ENCODE measurements at places on chromosomes 1 and 21.

- no peak for DNase-seq
Observed at GRCh38 chr1:118151312-118151937, 33.6 kb downstream of the SPAG17 start.

- peak; percentile 26 for DNase-seq
Observed at GRCh38 chr1:182235952-182236650, 155.5 kb downstream of the GLUL start.

GRCh38 chr1:30886710-30887428 is 21.7 kb downstream of the SDC3 start:
- DNase-seq, result no peak

DNA sequence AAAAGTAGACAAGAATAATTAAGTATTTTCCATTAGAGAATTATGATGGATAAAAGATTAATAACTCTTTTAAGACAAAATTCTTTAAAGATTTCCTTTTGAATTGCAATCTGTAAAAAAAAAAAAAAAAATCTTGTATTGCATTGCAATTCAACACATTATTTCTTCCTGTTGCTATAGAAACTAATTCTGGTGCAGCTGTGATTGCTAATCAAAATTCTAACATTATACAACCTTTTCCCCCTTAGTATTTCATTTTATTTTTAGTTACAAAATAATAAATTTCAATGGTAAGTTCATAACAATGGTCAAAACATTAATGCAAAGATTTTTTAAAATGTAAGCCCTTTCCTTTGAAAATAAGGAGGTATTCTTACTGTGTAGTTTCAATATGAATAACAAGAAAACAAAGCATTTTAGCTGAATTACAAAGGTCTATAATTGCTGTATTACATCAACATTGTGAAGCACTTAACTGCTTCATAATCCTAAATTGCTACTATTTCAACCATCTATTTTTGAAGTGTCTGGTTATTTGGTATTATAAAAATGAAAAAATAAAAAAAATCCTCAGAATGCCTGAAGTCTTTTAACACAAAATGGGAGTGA is 135.0 kb downstream of the SYT14 start:
- no peak for DNase-seq

- no peak for DNase-seq
Observed at GRCh38 chr1:177130451-177130945, 34.0 kb downstream of the ASTN1 start.

DNA sequence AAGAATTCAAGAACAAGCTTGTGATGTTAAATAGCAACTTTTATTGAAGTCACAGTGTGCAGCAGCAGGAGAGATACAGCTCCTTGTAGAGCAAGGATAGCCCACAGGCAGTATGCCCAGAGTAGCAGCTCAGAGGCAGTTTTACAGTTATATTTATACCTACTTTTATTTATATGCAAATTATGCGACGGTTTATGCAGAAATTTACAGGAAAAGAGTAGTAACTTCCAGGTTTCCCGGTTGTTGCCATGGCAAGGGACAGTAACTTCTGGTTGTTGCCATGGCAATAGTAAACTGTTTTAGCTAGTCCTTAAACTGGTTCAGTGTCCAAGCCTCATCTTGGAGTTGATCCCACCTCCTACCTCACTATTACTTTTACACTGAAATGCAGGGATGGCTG is 344.6 kb upstream of the LYPLAL1 start:
- DNase-seq, result no peak

GRCh38 chr1:185787238-185787637 is 53.0 kb downstream of the HMCN1 start:
- DNase-seq, result no peak

DNA sequence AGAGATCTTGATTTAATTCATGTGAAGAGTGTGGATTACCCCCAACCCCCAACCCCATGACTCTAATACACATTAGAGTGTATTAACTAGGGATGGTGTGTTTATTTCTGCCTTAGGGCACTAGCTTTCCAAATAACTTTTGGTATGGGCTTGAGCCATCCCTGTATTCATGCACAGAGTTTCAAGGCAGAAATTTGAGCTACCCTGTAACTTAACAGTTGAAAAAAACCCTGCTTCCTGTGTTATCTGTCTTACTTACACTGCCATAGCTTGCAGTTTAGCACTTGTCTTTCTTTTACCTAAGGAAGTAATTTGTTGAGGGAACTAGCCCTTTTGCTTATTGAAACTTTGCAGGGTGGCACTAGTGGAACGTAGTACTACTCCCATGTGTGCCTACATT is 6.3 kb downstream of the SRSF11 start:
- DNase-seq, result no peak

DNA sequence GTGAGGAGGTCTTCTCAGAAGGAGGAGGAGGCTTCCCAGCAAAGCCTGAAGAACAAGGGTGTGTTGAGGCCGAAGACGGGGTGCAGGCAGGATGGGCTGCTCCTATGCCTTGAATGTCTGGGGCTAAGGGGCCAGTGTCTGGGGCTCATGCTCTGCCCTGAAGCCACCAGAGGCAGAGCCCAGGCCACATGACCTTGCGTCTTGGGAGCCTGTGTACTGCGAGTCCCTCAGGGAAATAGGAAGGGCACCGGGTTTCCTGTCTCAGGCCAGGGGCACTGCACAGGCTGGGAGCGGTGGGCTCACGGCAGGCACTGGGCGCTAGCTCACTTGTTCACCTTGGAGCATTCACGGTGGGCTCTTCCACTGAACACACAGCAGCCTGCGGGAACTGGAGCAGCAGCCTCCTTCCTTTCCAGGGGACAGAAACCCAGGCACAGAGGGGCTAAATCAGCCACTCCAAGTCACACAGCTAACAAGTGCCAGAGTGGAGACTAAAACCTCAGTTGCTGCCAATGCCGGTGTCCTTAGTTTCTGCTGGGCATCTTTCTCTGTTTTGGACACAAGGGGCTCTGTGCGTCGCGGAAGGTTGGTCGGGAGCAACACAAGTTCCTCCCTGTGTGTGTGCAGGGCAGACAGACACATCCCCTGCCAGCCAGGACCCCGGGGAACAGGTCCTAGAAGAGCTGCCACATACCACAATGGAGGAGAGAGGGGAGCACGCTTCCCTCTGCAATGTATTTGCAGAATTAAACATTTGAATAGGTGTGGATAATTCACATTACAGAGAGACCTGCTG is 104.8 kb upstream of the C1orf174 start:
- DNase-seq, result no peak

DNA sequence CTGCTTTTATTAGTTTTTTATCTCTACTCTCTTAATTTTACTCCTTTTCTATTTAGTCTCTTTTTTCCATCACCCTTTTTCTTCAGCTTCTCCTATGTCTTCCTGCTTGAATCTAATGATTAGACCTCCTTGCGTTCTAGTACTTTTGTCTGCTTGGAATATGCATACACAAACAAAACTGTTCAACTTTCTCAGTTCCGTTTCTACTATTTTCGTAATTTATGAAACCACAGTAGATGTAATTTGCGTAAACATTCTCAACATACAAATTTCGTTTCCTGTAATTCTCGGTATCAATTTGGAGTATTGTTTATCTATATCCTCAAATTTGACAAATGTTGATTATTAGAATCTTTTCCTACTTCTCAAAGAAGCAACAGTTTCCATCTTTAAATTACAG is 772.5 kb downstream of the USP25 start:
- DNase-seq, result no peak

DNA sequence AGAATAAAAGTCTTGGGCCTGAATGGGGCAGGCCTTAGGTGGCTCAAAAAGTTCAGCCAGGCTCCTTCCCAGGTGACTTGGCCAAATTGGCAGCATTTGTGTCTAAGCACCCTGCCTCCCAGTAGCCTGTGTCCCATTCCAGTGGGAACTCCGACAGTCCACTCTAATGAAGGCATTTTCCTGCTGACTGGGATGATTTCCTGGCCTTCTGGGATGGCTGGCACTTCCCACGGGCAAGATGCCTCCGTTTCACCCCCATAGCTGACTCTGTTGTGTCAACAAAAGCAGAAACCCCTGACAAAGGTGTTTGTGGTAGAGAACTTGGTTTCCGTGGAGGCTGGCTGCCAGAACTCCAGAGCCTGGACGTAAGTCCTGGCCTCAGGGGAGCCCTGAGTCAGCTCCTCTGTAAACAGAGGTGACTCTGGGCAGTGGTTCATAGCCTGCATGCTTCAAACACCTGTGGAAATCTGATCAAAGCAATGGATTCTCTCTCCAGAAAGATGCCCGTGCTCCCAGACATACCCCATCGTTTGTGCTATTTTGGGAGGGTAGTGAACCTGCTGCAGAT is 36.6 kb downstream of the WNT3A start:
- no peak for DNase-seq

GRCh38 chr1:225944951-225945350 is 3.9 kb upstream of the LEFTY2 start:
- DNase-seq, result no peak

GRCh38 chr1:234256359-234256758 is 116.9 kb upstream of the COA6 start:
- DNase-seq, result no peak

- DNase-seq, result peak; percentile 62
Observed at GRCh38 chr1:229342656-229343569, at the start of gene CCSAP. Gene CCSAP (minus strand): TSS chr1:229343047. CDS start chr1:229342465, 582 bp downstream.

DNA sequence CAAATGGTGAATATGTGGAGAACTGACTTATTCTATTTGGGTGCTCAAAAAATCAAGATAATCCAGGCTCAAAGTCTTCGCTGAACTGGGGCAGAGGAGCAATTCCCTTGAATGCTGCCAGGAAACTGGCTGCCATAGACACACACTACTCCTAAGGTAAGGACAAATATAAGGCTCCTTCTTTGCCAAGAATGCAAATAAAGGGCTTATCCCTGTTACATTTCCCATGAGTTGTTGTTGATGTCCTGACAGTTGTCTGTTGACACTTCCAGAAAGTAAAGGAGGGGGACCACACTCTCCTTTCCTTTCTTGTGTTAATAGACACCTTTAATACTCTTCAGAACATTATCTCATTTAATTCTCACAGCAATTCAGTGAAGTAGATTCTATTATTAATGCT is 212.2 kb upstream of the PTBP2 start:
- DNase-seq, result no peak

- DNase-seq, result peak; percentile 59
Observed at GRCh38 chr1:32242341-32242851, 4.6 kb upstream of the FAM167B start.

DNA sequence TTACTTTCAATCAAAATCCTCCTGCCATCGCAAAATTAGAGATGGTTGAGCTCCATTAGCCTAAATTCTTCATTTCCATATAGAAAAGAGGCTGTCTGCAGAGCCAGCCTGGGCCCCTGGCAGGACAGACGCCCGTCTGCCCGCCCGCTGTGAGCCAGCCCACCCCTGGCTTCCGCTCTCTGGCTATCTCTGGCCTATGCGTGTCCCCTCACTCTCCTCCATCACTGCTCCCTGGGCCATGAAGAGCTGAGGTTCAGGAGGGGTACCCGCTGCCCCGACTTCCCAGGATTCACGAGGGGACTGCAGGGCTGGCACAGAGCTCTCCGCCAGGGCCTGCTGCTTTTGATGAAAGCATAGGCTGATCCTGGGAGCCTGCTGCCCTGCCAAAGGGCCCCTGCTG is 117.6 kb downstream of the CASZ1 start:
- no peak for DNase-seq

GRCh38 chr1:236516929-236517704 is 6.7 kb upstream of the LGALS8 start:
- no peak for DNase-seq

DNA sequence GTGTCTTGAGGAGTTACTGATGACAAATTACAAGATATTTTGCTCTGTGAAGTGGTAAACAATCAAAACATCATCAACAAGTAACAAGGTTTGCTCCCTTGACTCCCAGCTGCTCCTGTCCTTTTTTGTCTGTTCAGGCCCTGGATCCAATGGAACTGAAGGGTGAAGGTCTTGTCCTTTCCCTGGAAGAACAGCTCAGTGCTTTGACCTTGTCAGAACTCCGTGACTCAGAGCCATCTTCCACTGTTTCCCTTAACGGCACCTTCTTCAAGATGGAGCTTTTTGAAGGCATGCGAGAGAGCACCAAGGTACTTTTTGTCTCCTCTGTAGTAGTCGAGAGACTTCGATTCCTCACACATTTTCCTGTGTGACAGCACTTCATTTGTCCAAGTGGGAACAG is 29.0 kb downstream of the TRIM45 start:
- no peak for DNase-seq

GRCh38 chr21:44425307-44425894 is 29.9 kb upstream of the LRRC3 start:
- DNase-seq, result peak; percentile 10

GRCh38 chr1:200795156-200795555 is 56.5 kb downstream of the CAMSAP2 start:
- DNase-seq, result no peak

GRCh38 chr1:222631611-222632208 is 13.8 kb downstream of the MIA3 start:
- DNase-seq, result no peak

DNA sequence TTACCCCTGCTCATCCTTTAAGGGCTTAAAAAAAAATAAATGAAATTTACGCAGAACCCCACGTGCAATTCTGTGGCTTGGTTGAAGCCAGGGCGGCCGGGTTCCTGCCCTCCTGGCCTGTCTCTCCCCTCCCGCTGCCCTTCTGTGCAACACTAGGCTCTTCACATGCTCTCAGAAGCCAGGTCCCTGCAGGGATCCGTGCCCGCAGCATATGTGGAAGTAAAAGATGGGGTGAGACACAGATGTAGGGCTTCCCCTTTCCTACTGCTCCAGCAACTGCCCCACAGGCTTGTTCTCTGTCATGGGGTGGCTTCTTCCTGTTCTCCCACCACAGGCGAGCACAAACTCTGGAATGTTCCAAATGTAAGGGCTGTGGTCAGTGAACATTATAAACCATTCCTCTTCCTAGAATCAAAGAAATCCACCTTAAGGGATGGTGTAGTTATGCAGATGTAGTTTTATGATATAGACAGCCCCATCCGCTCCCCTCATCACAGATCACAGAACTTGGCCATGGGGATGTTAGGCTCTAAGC is 535.4 kb downstream of the KIF26B start:
- DNase-seq, result no peak

GRCh38 chr1:218380125-218380977 is 35.2 kb downstream of the TGFB2 start:
- DNase-seq, result no peak

GRCh38 chr1:247334378-247335133 is 2.9 kb upstream of the ZNF496 start:
- no peak for DNase-seq

DNA sequence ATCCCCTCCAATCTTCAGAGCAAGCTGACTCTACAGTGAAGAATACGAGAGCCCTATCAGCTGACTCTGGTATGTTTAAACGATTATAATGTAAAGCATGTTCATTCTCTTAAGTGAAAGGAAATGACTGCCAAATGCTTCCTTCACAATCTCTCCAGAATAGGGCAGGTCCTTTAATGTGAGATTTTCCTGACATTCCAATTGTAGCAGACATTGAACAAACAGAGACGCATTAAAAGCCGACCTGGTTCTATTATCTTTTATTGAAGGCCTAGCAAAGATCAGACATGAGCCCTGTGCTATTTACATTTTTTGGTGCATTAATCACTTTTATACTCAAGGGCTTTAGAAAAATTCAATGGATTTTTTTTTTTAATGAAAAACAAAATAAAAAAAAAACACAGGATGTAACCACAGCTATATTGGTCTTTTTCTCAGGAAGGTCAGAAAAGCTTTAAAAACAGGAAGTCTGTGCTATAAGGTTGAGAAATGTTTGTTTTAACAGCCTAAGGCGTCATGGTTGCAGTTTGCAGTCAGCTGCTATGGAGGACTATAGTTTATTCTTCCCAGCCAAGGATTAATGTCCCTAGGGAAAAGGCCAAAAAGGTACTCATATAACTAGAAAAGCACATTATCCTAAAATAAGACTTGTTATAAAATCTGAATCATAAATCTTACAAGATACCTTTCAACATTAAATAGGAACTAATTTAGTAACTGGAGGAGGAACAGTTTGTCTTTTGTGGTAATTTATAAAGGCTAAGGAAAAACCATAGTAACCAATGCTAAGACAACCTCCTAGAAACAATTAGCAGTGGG is 104.8 kb downstream of the RERE start:
- DNase-seq, result no peak

Data from left ventricle myocardium inferior (tissue), 1 donor.